ENCODE measurements at places on chromosomes 7 and 10. TPM values are rescaled to one million over a fixed set of nuclear protein-coding genes. Genes with fewer than 3 reads are reported as not detected.

The SPDYE5 gene
- not detected for total RNA-seq

The MINDY3 gene
- 36.2 TPM for total RNA-seq

The CHN2 gene
- total RNA-seq: 0.81 TPM

The FRAT1 gene
- total RNA-seq: 5.6 TPM

The IGFBP1 gene
- total RNA-seq: not detected

The WNT8B gene
- not detected for total RNA-seq

The EBF3 gene
- total RNA-seq: 14.7 TPM

The ZP3 gene
- 0.63 TPM for total RNA-seq

The ASZ1 gene
- total RNA-seq: not detected

The LRRC18 gene
- not detected for total RNA-seq

The NUTM2A gene
- total RNA-seq: 0.33 TPM

The ZDHHC4 gene
- total RNA-seq: 63.8 TPM

The VKORC1L1 gene
- 8.7 TPM for total RNA-seq

The LBX1 gene
- total RNA-seq: 0.08 TPM

The PNLIPRP3 gene
- not detected for total RNA-seq

The GNAT3 gene
- total RNA-seq: not detected

The SUN3 gene
- total RNA-seq: not detected

The OR2F2 gene
- total RNA-seq: not detected

The MMP21 gene
- total RNA-seq: 0.09 TPM

The NUDT13 gene
- total RNA-seq: 1.8 TPM

The BAMBI gene
- total RNA-seq: 1.4 TPM

The STAG3 gene
- total RNA-seq: 0.90 TPM

The AZGP1 gene
- not detected for total RNA-seq

The MSMB gene
- total RNA-seq: not detected

Measured in fibroblast of the aortic adventitia (primary cell).